SHP77 (cell line): ENCODE measurements at places on chromosomes 2 and 18.

GRCh38 chr2:165067643-165068486 lies 112.5 kb upstream of the SLC38A11 start:
- DNase-seq, result peak; percentile 75

DNA sequence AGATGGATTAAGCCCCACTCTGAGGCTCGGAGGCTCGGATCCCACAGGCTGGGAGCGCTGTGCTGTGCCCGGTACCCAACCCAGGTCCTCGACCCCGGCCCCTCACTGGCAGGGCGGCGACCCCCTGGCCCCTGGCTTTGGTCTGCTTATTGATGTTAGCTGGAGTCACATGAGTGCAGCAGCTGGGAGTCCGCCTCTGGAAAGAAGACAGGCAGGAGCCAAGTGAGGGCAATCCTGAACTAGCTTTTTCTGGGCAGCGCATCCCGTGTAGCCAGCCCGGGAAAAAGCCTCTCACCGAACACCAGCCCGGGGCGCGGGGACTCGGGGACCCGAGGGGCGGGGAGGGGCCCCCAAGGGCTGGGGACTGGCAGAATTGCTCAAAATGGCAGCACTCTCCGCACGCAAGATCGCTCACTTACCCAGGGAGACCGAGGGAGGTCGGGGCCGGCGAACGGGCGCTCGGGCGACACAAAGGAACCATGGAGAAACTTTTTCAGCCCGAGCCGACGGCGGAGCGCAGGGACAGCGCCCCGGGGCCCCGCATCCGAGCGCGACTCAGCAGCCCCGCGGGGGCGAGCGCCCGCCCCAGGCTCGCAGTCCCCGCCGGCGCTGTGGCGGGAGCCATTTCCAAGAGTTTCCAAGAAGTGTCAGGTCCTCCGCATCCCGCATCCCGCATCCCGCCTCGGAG lies 567 bp downstream of the TMEM200C start:
- DNase-seq, result peak; percentile 13

GRCh38 chr2:28521663-28522062 lies 25.8 kb downstream of the PLB1 start:
- DNase-seq, result no peak

DNA sequence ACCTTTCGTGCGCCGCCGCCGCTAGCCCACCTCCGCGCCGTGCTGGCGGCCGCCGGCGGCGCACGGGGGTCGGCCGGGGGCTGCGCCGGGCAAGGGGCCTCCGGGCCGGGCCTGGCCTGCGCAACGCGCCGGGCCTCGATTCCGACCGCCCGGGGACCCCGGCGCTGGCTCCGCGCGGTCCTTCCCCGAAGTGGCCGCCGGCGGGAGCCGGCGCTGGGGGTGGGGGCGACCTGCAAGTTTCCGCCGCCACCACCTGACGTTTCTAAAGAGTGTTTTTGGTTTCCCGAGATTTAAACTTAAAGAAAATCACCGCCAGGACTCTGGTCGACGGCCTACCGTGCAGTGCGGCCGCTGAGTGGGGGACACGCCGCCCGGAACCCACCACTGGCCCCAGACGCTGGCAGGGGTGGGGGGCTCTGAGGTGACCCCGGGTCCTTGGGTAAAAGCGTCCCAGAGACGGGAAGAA lies 3.8 kb upstream of the GATA6 start:
- no peak for DNase-seq

- no peak for DNase-seq
These were observed 999.9 kb downstream of the TSN start for GRCh38 chr2:122755281-122755780.

- DNase-seq, result no peak
These were observed 6.9 kb downstream of the OXER1 start for GRCh38 chr2:42756966-42757513.

DNA sequence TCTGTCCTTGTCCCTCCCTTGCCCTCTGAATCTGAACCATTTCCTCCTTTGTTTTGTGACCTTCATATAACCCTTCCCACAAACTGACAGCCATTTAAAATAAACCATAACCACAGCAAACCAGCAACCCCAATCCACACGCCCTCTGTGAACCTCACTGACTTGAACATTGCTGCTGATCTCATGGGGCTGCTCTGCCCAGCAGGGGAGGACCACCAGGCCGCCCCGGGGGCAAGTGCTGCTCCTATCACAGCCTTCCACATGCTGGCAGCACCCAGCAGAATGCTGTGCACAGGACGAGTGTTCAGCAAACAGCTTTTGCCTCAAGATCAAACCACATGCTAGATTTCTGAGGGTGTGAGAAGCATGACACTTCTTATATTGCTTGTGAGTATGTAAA lies 73.9 kb upstream of the UXS1 start:
- DNase-seq, result no peak

- DNase-seq, result no peak
These were observed 164.8 kb downstream of the PRKCE start for GRCh38 chr2:45816272-45816671.

DNA sequence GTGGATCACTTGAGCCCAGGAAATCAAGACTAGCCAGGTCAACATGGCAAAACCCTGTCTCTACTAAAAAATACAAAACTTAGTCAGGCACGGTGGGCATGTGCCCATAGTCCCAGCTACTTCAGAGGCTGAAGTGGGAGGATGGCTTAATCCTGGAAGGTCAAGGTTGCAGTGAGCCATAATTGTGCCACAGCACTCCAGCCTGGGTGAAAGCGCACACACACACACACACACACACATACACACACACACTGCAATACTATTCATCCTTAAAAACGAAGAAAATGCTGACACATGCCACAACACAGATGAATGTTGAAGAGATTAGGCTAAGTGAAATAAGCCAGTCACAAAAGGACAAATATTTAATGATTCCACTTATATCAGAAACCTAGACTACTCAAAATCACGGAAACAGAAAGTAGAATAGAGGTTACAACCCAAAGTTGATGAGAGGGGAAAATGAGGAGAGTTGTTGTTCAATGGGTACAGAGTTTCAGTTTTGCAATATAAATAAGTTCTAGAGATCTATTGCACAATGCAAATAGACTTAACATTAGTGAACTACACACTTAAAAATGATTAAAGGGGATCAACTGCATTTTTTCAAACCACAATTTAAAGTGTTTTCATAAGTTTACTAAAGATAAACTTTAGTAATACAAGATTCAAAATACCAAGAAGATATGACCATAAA lies 114.5 kb downstream of the USP34 start:
- DNase-seq, result no peak

DNA sequence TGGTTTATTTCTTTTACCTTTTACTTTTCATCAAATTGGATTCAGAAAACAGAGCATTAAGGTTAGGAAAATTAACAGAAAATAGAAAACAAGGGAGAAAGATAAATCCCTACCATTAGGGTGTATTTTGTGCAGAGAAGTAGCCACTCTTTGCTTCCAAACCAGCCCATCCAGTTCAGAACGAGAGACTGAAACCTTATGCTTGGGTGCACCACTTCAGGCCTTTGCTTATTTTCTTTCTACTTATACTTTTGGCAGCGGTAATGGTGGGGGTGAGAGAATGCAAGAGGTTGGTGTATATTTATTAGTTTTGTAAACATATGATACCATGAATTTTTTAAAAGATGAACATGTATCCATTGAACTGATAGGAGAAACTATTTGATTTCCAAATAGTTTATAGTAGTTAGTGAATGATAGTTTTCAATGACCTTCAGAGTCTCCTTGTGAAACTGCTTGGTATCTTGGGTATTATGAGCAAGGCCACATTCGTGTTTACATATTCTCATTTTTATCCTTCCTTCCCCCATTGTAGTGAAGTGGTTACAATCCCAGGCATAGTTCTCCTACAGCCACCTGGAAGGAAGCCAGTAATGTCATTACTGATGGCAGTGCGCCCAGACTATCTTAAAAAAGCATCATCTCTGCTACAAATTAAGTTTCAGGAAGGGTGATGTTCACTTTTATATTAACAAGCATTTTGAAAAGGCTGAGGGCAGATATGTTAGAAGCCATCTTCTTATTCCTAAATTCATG lies 60.8 kb downstream of the MFSD6 start:
- DNase-seq, result peak; percentile 87

DNA sequence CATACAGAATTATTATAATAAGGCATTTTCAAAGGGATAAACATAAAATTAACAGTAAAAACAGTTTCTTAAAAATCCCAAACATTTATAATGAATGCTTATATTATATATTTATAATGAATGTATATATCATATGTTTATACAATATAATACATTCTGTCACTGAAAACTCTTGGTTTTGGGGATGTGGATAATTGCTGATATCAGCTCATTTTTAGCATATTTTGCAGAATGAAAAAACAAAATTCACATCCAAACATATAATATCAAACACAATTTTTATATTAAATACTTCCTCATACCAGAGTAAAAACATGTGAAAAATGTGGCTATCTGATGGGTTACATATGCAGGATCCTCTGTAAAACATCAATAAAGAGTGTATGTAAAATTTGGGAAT lies 202.7 kb upstream of the KLHL14 start:
- DNase-seq, result no peak

GRCh38 chr2:58845011-58845410 lies 603.9 kb upstream of the FANCL start:
- DNase-seq, result no peak

DNA sequence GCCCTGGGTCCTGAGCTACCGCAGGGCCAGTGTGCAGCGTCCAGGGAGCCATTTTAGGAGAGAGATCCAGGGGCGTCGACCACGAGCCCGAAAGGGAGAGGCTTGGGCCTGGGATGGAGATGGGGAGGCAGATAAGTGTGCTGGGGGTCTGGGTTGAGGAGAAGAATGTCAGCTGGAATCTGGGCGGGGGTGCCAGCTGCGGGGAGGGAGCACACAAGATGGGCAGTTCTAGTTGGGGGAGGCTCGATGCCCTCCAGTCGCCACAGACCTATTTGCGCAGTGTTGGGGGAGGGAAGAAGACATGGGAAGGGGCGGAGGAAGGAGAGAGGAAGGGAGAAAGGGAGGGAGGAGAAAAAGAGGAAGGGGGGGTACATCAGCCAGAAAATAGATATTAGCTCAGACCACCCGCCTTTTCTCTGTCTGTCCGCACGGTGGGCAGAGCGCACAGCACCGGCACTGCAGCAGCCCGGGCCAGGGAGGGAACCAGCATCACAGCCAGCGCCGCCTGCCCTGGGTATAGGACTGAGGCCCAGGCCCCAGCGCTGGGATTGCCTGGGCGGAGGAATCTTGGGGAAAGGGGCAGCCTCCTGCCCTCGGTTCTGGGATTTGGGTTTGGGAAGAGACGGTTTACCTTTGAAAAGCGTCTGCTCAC lies 1.9 kb upstream of the HOXD11 start:
- no peak for DNase-seq

GRCh38 chr2:489084-489483 lies 188.1 kb downstream of the TMEM18 start:
- no peak for DNase-seq

GRCh38 chr18:35344736-35345459 lies 678 bp upstream of the ZNF24 start:
- DNase-seq, result peak; percentile 67

GRCh38 chr2:8433390-8433789 lies 248.5 kb upstream of the ID2 start:
- no peak for DNase-seq

- DNase-seq, result no peak
These were observed 149.7 kb upstream of the ZNF236 start for GRCh38 chr18:76672627-76673026.

DNA sequence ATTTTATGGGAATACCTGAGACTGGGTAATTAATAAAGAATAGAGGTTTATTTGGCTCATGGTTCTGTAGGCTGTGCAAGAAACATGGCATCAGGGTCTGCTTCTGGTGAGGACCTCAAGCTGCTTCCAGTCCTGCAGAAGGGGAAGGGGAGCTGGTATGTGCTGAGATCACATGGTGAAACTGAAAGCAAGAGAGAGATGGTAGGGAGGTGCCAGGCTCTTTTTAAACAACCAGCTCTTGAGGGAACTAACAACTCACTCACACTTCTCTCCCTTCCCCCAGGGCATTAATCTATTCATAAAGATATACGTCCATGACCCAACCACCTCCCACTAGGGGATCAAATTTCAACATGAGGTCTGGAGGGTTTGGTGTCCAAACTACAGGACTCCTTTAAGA lies 40.1 kb downstream of the AGPS start:
- DNase-seq, result no peak

DNA sequence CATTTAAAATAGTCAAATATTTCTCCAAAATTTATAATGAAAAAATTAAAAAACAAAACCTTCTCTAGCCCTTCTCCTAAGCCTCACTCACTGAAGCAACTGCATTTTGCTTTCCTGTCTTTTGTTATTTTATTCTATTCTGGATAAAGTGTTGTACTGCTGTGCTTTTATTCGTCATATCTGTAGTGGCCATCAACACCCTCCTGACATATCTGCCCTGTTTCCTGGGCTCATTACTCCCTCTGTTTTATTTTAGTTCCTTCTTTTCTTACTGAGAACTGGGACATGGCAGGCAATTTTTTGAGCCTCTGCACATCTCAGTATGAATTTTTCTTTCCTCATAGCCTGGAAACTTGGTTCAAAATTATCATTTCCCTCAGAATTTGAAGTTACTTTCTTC lies 224.2 kb downstream of the GULP1 start:
- DNase-seq, result no peak

DNA sequence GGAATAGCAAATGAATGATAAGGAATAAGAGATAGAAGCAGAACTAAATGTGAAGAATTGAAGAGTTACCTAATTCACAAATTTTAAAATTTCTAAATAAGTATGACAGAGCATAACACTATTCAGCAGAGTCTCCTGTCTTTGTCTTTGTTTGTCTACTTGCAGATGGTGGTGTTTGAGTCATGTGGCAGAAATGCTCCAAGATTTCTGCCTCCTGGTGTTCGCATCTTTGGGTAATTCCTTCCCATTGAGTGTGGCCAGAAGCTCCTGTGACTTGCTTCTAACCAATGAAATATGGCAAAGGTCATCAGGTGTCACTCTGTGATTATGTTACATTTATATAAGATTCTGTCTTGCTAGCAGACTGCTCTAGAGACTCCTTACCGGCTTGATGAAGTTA lies 45.6 kb upstream of the GALNT3 start:
- no peak for DNase-seq

DNA sequence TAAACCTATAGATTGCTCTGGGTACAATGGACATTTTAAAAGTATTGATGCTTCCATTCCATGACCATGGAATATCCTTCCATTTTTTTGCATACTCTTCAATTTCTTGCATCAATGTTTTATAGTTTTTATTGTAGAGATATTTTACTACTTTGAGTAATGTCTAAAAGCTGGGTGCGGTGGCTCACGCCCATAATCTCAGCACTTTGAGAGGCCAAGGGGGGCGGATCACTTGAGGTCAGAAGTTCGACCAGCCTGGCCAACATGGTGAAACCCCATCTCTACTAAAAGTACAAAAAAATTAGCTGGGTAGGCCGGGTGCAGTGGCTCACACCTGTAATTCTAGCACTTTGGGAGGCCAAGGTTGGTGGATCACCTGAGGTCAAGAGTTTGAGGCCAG lies 88.5 kb downstream of the TLK1 start:
- DNase-seq, result no peak
